ENCODE measurements at places on chromosomes 3 and 15. TPM values are rescaled to one million over a fixed set of nuclear protein-coding genes. Genes with fewer than 3 reads are reported as not detected.

COL8A1 gene
- 0.25 TPM for total RNA-seq

AVEN gene
- total RNA-seq, result 13.8 TPM

SMCO1 gene
- total RNA-seq, result not detected

PYGO1 gene
- total RNA-seq, result 7.8 TPM

LRRC34 gene
- 3.6 TPM for total RNA-seq

GMNC gene
- total RNA-seq, result 0.64 TPM

RBMS3 gene
- total RNA-seq, result 65.1 TPM

GOLGA6A gene
- 0.83 TPM for total RNA-seq

KNL1 gene
- 4.0 TPM for total RNA-seq

KLHDC8B gene
- 36.3 TPM for total RNA-seq

GPR149 gene
- 0.25 TPM for total RNA-seq

ISY1 gene
- total RNA-seq, result 18.2 TPM

ZNF660 gene
- total RNA-seq, result 35.4 TPM

ITPKA gene
- total RNA-seq, result 1.1 TPM

FBXL22 gene
- total RNA-seq, result not detected

SMAD3 gene
- total RNA-seq, result 5.0 TPM

SCAP gene
- total RNA-seq, result 82.7 TPM

CNTN3 gene
- 2.2 TPM for total RNA-seq

GOLGA8K gene
- not detected for total RNA-seq

DUOX2 gene
- total RNA-seq, result not detected

PPP1R14D gene
- not detected for total RNA-seq

CATSPER2 gene
- total RNA-seq, result 6.9 TPM

All from glutamatergic neuron (in vitro differentiated cells).